ENCODE measurements at places on chromosomes 7 and 10.
A peak's percentile ranks its signal among the peaks of the same experiment; 100 is the strongest.

DNA sequence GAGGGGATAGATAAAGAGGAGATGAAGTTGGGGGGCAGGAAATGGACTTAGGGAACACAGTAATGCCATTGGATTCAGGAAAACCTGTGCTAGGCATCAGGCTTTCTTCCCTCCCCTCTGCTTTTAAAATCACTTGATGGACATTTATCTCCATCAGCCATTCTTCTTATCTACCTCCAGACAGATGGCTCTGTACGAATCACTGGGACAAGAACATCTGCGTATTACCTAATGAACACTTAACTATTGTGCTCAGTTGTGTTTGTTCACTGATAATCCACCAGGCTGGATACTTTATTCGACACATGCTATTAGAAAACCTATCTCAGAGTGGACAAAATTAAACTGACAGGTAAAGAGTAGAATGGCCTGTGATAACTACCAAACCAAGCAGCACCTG lies 40.0 kb downstream of the TNKS2 start:
- no peak for DNase-seq

- no peak for DNase-seq
Observed at GRCh38 chr7:100118388-100119071, 628 bp downstream of the TAF6 start.

- DNase-seq, result no peak
Observed at GRCh38 chr7:38565289-38565688, 65.9 kb downstream of the AMPH start.

DNA sequence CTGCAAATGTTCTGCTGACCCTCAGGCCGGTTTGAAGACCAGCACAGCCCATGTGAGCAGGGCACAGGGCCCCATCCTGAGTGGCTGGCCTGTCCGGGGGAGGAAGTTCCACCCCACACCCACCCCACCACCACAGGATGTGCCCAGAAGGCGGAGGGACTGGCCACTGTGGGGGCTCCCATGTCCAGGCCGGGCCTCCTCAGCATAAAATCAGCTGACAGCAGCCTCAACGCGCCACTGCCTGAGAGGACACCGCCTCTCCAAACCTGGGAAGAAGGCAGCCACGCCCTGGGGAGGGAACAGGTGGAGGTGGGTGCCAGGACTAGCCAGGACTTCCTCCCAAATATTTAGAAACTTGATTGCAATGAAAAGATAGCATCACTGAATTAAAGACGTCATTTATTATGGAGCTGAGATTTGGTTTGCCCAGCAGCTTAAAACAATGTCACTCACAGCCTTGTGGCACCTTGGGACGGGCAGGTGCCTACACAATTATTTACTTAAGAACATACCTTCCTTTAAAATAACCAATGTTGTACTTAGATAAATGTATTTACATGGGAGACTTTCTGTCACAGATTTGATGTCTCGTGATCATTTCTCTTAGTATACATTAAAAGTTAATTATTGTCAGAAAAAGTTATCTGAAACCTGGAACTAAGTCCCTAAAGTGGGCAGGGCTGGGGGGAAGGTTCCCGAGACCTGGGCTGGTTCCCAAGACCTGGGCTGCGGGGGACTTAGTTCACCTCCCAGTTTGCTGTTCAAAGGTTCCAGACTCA lies 27.3 kb upstream of the FAM20C start:
- DNase-seq, result no peak

DNA sequence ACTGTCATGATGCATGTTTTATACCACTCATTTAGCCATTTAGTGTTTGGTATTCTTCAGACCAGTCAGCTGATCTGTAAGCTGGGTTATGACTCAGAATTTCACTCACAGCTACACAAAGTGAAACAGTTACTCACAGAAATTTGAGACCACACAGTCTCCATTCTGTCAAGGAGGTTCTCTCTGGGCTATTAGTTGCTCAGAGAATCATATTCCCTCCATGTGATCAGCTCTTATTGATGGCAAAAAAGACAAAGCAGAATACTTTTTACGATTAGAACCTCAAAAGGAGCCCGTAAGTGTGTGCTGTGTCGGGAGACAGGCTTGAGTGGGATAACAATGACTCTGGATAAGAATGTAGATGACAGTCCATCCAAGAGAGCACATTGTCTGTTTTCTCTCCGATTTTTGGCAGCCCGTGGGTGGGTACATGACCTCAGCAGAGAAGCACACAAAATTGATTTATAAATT lies 277.6 kb upstream of the SORCS1 start:
- DNase-seq, result no peak

- DNase-seq, result no peak
Observed at GRCh38 chr7:27955011-27955410, 215.0 kb downstream of the TAX1BP1 start.

DNA sequence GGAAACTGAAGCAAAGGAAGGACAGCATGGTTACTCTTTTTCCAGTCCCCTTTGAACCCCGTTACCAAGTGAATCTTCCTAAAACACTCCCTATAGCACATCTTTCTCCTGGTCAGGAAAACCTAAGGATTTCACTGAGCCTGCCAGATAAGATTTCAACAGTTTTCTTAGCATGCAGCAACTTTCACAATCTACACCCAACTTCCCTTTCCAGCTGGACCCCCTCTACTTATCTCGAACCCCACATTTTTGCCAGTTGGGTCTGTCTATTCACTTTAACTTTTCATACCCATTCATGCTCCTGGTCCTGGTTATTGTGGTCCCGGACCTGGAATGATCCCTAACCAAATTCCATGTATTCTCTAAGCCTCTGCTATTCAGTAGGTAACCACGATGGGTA lies 14.9 kb upstream of the CPVL start:
- DNase-seq, result no peak

DNA sequence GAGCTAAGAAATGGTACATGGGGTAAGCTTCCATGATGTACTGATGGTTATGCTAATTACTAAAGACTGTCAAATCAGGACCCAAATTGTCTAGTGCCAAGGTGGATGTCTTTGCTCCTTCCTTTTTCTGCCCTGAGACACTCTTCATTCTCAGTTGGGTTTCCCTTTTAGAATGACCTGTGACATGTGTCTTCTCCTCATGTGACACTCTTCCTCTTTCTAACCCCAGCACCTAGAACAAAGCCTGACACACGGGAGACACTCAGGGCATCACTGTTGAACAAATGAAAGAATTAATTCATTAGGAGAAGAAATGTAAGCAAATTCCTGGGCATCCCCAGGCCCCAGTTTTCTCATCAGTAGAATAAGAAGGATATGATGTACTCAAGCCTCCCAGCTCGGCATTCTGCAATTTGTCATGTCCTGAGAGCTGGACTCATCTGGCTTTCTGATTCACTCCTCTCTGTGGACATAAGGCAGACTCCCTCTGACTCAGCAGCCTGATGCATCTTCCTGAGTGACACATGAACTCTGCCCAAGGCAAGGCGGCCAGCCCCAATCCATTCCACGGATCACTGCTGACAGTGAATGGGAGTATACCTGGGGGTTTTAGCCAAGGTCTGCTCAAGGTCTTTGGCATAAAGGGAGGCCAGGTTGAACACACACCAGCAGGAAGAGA lies 473.8 kb downstream of the KCNMA1 start:
- no peak for DNase-seq

GRCh38 chr7:125197731-125198393 lies 268.2 kb upstream of the POT1 start:
- no peak for DNase-seq

GRCh38 chr7:22651534-22652243 lies 75.3 kb upstream of the IL6 start:
- DNase-seq, result no peak

- peak; percentile 99 for DNase-seq
Observed at GRCh38 chr10:74826142-74827044, at the start of gene KAT6B. Gene KAT6B (plus strand): TSS chr10:74826600. CDS start chr10:74842858, 16,258 bp downstream.

DNA sequence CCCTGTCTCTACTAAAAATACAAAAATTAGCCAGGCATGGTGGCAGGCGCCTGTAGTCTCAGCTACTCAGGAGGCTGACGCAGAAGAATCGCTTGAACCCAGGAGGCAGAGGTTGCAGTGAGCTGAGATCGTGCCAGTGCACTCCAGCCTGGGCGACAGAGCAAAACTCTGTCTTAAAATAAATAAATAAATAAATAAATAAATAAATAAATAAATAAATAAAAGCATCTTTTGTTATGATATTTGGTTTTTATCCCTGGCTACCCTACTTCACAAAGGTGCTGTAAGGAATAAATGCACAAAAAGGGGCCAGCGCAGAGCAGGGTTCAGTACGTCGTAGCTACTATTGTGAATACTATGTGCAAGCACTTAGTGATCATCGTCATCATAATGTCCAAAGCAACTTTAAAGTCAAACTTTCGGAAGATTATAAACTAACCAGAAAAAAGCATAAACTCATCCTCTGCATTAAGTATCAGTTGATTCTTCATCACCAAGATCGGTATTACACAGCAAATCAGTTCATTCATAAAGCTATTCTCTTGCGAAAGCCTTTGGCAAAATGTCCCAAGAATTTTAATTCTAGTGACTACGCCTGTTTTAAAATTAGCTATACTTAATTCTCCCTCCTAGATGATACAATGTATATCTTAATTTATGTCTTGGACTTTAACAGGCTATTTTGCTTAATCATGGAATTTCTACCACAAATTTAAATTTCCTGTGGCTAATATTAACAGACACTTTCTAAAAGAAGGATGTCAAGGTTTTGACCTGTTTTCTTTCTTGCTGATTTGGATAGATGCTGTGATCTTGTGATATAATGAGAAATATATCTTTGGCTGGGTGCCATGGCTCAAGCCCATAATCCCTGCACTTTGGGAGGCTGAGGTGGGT lies 7.6 kb upstream of the NFE2L3 start:
- no peak for DNase-seq

DNA sequence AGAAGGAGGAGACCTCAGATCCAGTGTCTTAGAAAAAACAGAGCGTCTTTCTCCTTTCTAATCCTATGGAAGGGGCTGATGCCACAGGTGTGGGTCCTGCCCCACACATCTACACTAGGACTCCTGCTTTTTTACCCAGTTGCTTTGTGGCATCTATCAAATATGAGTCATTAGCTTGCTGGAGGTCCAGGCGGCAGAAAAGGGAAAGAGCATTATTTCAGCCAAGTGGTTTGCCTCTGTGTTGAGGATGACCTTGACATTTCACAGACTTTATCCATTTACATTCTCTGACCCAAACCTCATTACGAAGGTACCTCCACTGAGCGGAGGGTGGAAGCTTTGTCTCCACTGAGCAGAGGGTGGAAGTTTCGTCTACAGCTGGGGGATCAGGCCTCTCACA lies 308.4 kb upstream of the KLF6 start:
- DNase-seq, result no peak

GRCh38 chr7:49434846-49435245 lies 338.6 kb upstream of the VWC2 start:
- no peak for DNase-seq

DNA sequence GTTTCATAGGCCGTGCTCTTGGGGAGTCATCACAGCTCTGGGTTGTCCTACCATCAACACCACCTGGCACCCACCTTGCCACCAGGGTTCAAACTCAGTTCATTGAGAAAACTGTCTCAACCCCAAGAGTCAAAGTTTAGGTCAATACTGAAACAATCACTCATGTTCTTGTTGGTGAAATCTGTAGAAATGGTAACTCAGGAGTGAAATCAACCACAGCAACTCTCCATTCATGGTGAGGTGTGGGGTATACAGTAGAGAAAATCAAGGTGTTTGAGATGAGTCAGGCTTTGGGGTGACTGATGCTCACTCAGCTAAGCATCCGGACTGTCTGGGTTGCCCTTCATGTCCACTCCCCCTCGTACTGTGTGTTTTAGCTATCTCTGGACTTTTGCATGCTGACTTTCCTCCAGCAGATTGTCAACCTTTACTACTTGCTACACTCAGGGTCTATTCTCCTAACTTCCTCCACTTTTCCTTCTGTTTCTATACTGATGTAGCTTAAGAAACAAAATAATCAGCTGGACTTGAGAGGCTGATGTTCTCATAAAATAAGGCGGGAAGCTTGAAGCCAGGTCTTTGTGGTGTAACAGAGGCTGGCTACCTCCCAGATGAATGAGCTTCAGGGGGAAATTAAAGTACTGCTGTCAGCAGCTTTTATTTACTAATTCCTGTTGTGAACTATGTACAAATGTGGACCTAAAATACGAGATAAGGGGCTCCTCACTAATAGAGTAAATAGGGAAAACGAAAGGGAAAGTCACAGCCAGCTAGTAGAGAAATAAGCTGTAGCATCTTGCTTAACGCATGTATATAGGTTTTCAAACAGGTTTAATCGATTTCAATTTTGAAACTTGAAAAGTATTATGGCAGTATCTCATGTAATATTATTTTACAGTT lies 173.6 kb upstream of the AKR1E2 start:
- peak; percentile 71 for DNase-seq

DNA sequence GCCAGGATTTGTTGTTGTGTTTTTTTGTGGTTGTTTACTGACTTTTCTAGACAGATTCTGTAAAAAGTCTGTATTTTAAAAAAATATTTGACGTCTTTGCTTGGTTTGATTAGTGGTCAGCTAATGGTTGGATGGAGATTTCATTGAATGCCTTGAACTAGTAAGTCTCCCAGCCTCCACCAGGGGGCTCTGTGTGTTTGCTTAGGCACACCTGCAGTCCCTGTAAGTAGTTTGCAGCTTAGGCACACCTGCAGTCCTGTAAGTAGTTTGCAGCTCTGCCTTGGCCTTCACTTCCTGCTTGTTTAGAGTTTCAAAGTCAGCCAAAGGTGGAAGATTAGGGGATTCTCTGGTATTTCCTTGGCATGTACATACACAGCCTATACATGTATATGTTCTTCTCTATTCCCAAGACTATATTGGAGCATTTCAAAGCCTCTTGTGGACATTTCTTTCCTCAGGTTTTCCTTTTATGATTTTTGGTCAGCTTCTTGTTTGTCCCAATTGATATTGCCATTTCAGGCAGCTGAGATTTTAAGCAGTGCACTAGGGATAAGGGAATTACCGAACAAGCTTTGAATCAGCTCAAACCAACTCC lies 101.6 kb downstream of the CCSER2 start:
- DNase-seq, result peak; percentile 79

- DNase-seq, result no peak
Observed at GRCh38 chr10:2188371-2188770, 451.0 kb upstream of the ADARB2 start.

Measured in activated CD8-positive, alpha-beta memory T cell treated with anti-CD3 and anti-CD28 coated beads for 24 hours (primary cell).